ENCODE measurements at places on chromosomes 12 and 14.

DNA sequence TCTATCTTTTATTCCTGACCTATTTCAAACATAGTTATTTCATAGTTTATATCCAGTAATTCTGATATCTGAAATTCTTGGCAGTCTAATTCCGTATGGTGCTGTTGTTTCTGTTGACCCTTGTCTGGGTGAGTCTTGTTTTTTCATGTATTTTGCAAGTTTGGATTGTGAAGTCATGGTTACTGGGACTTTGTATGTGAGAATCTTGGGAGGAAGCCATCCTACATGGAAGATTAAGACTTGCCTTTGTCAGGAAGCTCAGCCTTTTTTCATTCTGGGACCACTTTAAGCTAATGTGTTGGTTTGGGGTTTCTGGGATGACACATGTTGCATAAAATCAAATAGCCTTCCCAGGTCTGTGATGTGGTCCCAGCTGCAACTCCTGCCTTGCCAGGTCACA lies 191.6 kb upstream of the E2F7 start:
- no peak for DNase-seq

GRCh38 chr12:53378724-53379388 lies 1.1 kb upstream of the SP1 start:
- peak; percentile 39 for DNase-seq

- no peak for DNase-seq
These were observed 223.0 kb downstream of the BTG1 start for GRCh38 chr12:91922674-91923073.

DNA sequence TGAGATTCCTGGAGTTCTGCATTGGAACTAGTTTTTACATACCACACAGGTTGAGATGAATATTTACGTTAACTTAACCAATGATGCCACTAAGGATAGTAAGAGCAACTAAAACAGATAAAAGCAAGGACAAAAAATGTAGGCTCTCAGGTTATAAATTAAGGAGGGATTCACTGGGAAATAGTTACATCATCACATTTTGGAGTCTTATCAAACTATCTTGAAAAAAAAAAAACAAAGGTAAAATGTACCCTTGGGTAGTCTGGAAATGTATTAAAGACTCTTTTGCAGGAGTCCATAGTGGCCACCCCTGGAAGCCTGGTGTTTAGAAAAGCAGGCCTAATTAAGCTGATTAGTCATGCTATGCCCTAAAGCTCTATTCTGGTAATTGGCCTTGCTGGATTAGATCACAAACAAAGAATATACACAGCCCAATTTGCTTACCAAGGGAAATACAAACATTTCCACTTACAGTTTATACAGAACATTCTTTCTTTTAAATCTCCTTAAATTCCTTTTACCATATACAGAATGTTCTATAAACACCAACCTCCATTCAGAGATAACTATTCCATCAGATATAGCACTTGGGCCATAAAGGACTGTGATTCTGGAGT lies 39.3 kb downstream of the SLC25A47 start:
- no peak for DNase-seq

DNA sequence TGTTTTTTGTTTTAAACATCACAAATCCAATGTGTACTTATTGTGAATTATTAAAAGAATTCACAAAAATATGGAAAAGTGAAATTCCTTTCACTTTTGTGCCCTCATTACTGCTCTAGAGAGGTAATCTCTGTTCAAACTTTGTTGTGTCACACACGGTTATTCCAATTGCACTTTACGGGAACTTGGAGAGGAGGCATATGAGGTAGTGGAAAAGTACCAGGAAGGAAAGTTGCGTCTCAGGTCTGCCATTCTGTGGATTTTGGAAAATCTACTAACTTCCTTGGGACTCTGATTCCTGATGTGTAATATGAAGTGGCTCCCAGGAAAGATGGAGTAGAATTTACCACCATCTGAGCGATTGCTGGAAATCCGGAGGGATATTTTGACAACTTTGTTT lies 90.9 kb upstream of the DCN start:
- DNase-seq = no peak

All from activated T-cell treated with anti-CD3 and anti-CD28 coated beads, Interleukin-2, amount 50 U/mL, for 48 hours (primary cell).